ENCODE measurements at places on chromosomes 4 and X. TPM values are rescaled to one million over a fixed set of nuclear protein-coding genes. Genes with fewer than 3 reads are reported as not detected.
A peak's percentile ranks its signal among the peaks of the same experiment; 100 is the strongest.

DNA sequence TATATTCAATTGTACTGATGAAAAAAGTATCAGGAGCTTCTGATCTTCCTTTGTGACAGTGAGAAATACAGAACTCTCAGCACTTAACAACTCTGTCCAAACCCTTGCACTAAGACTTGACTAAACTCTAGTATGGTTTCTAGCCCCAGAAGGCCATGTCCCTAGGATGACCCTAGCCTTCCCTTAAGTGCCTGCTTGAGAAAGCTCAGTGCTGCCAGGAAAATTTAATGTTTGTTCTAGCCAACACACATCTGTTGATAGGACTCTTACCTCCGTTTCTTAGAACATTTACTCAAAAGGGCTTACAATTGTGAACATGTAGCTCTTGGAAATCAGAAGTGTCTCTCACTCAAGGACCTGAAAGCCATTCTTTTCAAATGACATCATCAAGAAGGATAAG lies 1055.2 kb upstream of the FTHL17 start:
- DNase-seq, result no peak

DNA sequence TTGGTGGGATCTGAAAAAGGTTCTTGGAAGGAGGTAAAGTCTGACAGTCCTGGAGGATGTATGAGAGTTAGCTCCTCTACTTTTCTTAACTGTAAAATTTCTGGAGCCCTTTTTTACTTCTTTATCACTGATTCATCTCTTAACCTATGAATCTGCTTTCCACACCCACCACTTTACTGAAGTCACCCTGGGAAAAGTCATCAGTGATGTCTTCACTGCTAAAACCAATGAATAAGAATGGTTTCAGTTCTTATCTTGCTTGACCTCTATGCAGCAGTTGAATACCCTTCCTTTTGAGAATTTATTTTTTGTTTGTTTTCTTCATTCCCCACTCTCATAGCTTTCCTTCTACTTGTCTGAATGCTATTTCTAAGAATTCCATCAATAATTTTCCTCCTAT lies 80.0 kb downstream of the AREG start:
- DNase-seq, result no peak

- no peak for DNase-seq
Measured at GRCh38 chr4:96162636-96163035, 322.7 kb downstream of the PDHA2 start.

DNA sequence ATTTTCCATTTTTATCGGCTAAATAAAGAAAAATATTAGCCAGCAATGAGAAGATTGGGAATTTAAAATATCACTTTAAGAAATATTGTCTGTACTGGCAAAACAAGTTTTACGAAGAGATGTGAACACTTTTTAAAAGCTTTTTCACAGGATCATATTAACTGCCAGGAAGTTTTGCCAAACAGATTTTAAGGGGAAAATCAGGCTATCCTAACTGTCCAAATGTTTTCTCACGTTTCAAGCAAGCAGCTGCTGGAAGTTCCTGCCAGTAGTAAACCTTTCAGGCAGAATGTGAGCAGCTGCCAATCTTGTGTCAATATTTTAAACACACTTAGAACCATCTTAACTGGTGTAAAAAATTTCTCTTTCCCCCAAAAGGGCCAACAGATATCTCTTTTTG lies 101.1 kb downstream of the ADGRL3 start:
- DNase-seq, result no peak

- no peak for DNase-seq
Measured at GRCh38 chr4:113790478-113790877, 28.9 kb upstream of the CAMK2D start.

GRCh38 chrX:15376956-15377355 lies 7.3 kb downstream of the VEGFD start:
- DNase-seq, result no peak

GRCh38 chr4:137640156-137640837 lies 108.0 kb upstream of the PCDH18 start:
- DNase-seq, result no peak

DNA sequence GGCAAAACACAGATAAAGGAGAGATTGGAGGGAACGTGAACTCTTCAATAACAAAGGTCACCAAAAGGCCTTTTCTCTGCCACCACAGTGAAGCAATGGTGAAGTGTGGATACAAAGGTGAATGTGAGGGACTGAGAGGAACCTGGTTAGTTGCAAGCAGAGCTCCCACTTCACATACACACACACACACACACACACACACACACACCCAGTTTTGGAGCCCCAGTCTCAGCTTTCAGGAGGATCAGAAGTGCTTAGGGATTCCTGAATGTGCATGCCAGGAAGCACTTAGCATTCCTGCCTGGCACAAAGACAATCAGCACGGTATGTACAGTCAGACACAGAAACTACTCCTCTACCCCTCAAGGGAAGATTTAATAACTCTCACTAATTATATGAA lies 71.5 kb downstream of the ARHGEF9 start:
- DNase-seq, result peak; percentile 3

DNA sequence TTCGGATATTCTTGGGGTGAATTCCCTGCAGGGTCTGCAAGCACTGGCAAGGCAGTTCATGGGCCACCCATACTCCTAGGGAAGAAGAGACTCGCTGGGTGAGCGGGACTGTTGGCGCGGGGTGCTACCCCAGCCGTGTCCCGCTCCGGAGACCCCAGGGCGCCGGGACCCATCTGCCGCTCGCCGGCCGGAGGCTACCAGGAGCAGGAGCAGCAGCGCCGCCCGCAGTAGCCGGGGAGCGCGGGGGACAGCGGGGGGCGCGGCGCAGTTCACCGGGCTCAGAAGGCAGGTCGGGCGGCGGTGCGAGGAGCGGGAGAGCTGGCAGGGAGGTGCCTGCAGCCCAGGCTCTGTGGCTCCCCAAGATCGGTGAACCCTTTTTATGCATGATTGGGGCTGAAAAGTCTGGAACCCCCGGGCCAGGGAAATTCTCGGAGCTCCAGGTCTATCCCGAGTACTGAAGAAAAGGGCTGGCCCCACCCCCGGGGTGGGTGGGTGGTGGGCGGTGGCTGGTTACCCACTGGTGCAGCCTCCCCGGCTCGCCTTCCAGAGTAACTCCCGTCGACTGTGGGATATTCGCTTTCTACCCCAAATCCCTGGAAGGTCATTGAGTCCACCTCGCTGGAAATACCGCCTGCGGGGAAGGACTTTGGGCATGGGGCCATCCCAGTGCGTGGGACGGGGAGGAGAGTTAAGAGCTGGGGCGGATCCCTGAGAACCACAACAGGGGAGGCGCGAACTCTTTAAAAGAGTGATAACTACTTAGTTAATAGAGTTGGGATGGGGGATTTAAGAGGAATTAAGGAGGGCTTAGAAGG lies 37.6 kb downstream of the PF4 start:
- peak; percentile 63 for DNase-seq

DNA sequence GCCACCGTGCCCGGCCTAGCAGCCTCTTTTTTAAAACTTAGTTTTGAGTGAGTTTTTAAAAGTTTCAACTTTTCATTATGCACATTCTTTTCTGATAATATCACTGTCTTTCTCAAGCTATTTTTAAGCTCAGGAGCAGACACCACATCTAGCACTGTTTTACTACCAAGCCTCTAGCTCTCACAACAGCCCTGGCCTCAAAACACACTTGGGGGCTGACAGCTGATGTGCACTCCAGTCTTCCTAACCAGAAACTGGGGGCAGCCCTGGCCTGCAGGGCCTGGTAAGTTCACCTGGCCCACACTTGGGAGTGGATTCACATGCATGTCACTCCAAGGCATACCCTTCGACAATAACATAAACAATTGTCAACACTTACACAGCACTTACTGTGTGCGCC lies 34.0 kb downstream of the CENPU start:
- DNase-seq, result no peak

DNA sequence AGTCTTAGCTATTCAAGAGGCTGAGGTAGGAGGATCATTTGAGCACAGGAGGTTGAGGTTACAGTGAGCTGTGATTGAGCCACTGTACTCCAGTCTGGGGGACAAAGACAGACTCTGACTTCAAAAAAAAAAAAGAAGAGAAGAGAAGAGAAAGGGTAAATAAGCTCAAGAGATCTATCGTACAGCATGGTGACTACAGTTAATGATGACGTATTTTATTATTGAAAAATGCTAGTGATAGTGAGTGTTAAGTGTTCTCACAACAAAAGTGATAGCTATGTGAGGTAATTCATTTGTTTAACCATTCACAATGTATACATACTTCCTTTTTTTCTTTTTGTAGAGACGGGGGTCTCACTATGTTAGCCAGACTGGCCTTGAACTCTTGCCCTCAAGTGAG lies 121.5 kb upstream of the RPL34 start:
- no peak for DNase-seq

DNA sequence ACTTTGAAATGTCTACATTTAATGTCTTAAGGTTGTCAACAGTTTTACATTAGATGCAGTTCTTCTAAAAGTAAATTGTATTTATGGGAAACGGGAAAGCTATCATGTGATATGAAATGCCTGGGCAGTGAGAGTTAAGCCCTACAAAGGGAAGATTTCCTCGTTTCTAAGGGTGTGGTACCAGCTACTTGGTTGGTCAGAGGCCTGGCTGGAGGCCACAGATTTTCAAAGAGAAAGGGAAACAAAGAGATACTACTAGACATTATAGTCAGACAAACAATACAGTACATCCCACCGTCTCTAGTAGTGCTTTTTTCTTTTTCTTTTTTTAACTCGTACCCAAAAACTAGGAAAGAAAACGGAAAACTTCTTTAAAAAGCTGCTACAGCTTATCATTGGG lies 467.8 kb downstream of the PCDH7 start:
- DNase-seq, result no peak

PRDM8 gene
- total RNA-seq, result 11.7 TPM

HSD17B13 gene
- 0.49 TPM for total RNA-seq

LYAR gene
- 31.5 TPM for total RNA-seq

PRDM5 gene
- 11.4 TPM for total RNA-seq

SPANXC gene
- 107 TPM for total RNA-seq

NLRP2B gene
- total RNA-seq, result not detected

F11 gene
- not detected for total RNA-seq

GAGE1 gene
- 0.20 TPM for total RNA-seq

STPG2 gene
- total RNA-seq, result not detected

UGT2B10 gene
- total RNA-seq, result not detected

All from RPMI7951 (cell line).